Adrenal gland (tissue), 19 donors: ENCODE measurements at places on chromosomes 16 and 17.

DNA sequence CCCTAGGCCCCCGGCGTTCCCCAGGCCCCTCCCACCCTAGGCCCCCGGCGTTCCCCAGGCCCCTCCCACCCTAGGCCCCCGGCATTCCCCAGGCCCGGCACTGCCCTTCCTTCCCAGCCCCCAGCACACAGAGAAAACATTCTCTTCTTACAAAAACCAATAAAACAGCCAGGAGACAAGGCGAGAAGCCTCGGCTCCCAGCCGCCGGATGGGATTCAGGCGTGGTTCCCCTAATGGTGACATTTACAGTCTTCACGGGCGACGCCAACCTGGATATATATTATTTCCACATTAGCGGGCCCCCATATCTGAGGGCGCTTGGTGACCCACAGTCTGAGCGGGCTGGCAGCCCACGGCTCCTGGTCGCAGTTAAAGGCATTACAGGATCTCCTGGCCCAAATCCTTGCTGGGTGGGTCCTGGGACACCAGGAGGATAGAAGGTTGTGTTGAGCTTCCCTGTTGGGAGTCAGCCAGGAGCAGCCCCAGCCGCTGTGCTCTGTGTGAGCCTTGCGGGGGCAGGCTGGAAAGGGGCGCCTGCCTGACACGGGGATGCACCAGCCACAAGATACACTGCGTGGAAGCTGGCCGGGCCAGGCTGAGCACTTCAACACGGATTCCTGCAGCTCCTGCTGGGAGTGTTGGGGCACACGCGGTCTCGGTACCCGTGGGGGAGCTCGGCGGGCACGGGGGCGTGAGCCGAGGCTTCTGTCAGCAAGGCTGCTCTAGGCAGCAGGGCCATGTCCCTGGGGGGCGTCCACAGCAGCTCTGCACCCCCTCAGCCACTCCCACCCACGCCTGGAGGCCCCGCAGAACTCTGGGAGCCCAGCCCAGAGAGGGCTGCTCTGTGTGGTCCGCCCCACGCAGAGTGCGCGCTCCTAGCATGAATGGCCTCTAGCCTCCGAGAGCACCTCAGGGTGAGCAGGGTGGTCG is 83.7 kb downstream of the LMF1 start:
- H3K36me3 ChIP-seq: no peaks in the 10 kb centered on the region
- H3K27me3 ChIP-seq: no peaks in the 10 kb centered on the region

DNA sequence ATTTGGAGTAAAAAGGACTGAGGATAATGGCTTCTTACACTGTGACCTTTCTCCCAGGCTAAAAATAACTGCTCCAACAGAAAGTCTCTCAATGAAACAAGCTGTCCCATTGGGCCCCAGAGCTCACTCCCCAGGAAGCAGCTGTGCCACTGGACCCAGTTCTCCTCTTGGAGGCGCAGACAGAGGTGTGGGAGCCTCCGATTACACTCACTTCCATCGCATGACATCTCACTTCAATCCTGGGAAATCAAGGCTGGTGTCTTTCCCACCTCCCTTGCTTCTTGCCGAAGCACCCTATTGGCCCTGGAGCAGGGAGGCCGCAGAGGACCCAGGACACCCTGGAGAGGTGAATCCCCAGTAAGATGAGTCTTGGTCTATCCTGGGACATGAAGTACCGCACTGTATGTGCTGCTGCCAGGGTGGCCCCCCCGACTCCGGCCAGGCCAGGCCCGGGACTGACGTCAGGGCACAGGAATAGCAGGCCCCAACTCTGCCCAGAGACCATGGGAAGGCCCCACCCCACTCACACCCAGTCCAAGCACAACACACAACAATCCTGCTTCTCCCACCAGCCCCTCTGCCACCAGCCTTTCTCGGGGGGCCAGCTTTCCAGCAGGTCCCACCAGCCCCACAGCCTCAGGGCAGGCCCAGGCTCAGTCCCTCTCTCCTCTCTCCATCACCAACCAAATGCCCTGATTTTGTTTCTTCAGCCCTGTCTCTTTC is 29.5 kb downstream of the SRL start:
- no peak overlapping the region for H3K27ac ChIP-seq
- H3K36me3 ChIP-seq: no peaks in the 10 kb centered on the region
- H3K27me3 ChIP-seq: no peaks in the 10 kb centered on the region

- DNase-seq: no peak
- H3K27me3 ChIP-seq: peaks cover 26% of the 10 kb centered on the region
- no peaks in the 10 kb centered on the region for H3K4me1 ChIP-seq
- H3K4me3 ChIP-seq: no peak overlapping the region
- no peak overlapping the region for H3K27ac ChIP-seq
These were observed 50.7 kb upstream of the ACSF3 start for GRCh38 chr16:89042711-89043551.

DNA sequence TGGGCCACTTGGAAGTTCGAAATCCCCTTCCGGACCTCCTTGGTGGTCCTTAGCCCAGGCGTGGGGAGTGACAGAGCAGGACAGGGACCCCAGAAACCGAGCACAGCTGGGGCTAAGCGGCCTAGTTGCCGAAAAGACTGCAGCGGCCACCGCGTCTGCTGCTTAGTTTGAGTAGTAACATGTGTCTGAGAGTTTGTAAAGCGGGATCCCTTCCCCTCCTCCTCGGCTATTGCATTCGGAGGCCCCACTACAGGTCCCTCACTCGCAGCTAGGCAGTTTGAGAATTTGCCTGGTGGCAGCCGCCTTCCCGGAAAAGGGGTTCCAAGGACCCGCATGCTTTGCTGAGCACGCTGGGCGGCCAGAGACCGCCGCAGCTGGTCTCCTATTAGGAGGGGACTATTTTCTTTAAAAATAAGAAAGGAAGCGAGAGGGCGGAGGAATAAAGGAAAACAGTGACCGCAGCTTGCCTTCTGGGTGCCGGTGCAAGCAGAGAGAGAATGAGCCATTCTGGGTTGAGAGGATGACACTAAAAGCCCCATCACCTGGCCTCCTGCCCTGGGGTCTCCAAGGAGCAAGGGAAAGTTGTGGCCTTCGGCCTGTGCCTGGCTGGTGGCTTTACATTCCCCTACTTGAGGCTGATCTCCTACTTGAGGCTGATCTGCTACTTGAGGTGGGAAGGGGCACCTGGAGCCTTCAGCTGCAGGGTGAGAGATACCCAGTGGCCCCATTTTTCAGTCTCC is 1.1 kb upstream of the HOXB5 start:
- no peak for DNase-seq
- H3K4me3 ChIP-seq: no peak overlapping the region
- peak overlapping the region; percentile 66 for H3K27ac ChIP-seq
- H3K27me3 ChIP-seq: no peaks in the 10 kb centered on the region
- H3K36me3 ChIP-seq: peaks cover 13% of the 10 kb centered on the region
- H3K4me1 ChIP-seq: no peaks in the 10 kb centered on the region

- no peak overlapping the region for H3K27ac ChIP-seq
- no peaks in the 10 kb centered on the region for H3K4me1 ChIP-seq
- DNase-seq: no peak
- H3K36me3 ChIP-seq: no peaks in the 10 kb centered on the region
- no peaks in the 10 kb centered on the region for H3K27me3 ChIP-seq
These were observed 112.0 kb downstream of the LITAF start for GRCh38 chr16:11474617-11475291.

DNA sequence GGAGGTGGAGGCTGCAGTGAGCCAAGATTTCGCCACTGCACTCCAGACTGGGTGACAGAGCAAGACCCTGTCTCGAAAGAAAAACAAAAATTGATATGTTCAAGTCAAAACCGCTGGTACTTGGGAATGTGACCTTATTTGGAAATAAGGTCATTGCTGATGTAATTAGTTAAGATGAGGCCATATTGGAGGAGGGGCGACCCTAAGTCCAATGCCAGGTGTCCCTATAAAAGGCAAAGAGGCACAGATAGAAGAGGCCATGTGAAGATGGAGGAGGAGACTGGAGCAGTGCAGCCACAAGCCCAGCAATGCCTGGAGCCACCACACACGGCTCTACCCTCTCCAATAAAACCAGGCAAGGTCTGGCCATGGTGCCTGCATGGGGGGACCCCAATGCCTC is 50.8 kb upstream of the JPH3 start:
- no peak overlapping the region for H3K27ac ChIP-seq
- H3K4me3 ChIP-seq: no peak overlapping the region
- H3K4me1 ChIP-seq: peaks cover under 1% of the 10 kb centered on the region

- H3K27ac ChIP-seq: no peak overlapping the region
- no peaks in the 10 kb centered on the region for H3K36me3 ChIP-seq
- no peak for DNase-seq
- no peaks in the 10 kb centered on the region for H3K4me1 ChIP-seq
- no peaks in the 10 kb centered on the region for H3K27me3 ChIP-seq
- H3K4me3 ChIP-seq: no peak overlapping the region
These were observed 13.4 kb downstream of the TPSG1 start for GRCh38 chr16:1211451-1212268.

- H3K27ac ChIP-seq: no peak within 1 kb of the TSS
- no peaks in the 10 kb centered on the region for H3K36me3 ChIP-seq
- no peak for DNase-seq
- H3K4me3 ChIP-seq: no peak within 1 kb of the TSS
- no peaks in the 10 kb centered on the region for H3K27me3 ChIP-seq
These were observed at the start of gene GP2 for GRCh38 chr16:20327444-20328041. TSS of gene GP2 (minus strand) at chr16:20327513. CDS start at chr16:20326431, 1,082 bp downstream.

DNA sequence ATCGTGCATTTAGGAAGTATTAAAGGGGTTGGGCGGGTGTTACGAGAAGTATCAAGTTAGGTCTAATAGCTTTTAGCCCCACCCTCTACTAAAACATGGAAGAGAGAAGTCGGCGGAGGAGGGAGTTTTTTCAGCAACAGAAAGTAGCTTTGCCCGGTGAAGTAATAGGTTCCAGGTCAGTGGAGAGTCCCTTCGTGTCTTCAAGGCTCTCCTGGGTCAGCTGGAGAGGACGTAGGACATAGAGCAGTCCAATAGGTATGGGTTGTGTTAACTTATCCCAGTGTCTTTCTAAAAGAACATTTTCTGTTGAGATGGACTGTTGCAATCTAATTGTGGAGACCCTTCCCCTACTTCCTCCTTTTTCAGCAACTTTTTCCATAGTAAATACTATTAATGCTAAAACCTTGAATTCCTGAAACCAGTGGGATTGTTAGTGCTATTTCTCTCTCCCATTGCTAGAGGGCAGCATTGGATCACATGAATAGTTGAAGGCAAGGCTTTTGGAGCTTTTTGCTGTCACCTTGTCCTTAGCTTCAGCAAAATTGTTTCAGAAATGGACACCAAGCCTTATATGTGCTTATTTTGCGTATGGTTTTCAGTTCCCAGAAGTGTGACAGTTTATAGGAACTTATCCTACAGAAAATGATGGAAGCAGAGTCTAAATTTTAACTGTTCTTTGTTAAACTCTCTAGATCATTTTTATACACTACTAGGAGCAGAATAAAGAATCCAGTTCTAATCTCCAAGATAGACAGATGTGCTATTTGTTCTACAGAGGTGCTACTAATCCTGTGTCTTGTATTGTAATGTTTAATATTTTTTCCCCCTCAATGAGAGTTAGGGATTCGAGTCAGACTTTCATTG is 38.4 kb downstream of the UTP18 start:
- no peaks in the 10 kb centered on the region for H3K36me3 ChIP-seq
- H3K4me3 ChIP-seq: no peak overlapping the region
- DNase-seq: no peak

GRCh38 chr16:87548046-87548445 is 54.3 kb upstream of the JPH3 start:
- no peaks in the 10 kb centered on the region for H3K4me1 ChIP-seq
- DNase-seq: no peak
- no peak overlapping the region for H3K4me3 ChIP-seq
- no peaks in the 10 kb centered on the region for H3K36me3 ChIP-seq
- H3K27me3 ChIP-seq: no peaks in the 10 kb centered on the region

DNA sequence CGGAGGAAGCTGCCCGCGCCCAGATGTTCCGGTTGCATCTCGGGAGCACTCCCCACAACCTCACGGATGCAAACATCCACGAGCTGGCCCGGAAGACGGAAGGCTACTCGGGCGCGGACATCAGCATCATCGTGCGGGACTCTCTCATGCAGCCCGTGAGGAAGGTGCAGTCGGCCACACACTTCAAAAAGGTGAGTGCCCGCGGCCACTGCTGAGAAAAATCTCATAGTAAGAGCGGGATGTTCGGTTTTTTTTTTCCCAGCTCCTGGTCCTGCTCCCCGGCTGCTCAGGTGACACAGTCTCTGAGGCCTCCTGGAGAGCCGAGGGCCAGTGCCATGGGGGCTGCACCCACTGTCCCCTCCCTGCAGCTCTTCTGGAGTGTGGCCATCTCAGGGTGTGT is 9.3 kb downstream of the PDF start:
- H3K27me3 ChIP-seq: no peaks in the 10 kb centered on the region
- no peaks in the 10 kb centered on the region for H3K36me3 ChIP-seq
- H3K4me3 ChIP-seq: no peak overlapping the region
- no peak overlapping the region for H3K27ac ChIP-seq

GRCh38 chr16:50612849-50613198 is 64.6 kb downstream of the NKD1 start:
- no peak overlapping the region for H3K4me3 ChIP-seq
- no peaks in the 10 kb centered on the region for H3K27me3 ChIP-seq
- DNase-seq: no peak
- no peak overlapping the region for H3K27ac ChIP-seq
- peaks cover 3% of the 10 kb centered on the region for H3K4me1 ChIP-seq
- no peaks in the 10 kb centered on the region for H3K36me3 ChIP-seq

DNA sequence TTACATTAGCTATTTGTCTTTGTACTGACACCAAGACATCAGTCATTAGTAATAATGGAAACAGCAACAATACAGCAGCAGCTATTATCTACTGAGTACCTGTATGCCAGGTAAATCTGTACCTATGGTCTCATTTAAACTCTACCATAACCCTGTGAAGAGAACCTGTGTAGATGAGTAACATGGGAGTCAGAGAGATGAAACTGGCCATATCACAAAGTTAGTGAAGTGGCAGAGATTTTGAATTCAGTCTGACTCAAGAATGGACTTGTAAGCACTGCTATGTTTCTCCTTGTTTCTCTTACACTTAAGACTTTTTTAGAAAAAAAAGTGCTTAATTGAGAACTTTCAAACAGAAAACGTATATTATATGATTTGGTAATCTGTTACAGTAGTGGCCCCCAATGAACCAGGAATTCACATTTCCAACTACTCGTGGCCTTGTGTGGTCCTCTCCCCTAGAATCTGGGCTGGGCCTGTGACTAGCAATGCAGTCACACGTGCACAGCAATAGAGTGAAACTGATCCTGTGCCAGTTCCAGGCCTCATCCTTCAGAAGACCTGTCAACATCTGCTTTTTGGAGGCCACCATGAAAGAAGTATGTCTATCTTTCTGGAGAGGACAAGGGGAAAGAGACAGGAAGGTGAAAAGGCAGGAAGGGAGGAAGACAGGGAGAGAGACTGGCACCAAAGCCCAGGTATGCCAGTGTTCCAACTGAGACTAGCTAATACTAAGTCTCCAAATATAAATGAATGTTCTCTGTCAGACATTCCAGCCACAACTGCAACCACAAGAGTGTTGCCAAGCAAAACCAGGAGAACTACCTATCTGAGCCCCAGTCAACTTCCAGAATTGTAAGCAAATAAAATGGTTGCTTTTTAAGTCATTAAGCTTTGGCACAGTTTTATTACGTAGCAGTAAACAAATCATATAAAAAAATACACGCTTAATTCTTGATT is 12.0 kb downstream of the CRLF3 start:
- no peaks in the 10 kb centered on the region for H3K27me3 ChIP-seq
- no peak for DNase-seq
- peaks cover 8% of the 10 kb centered on the region for H3K4me1 ChIP-seq
